NCI-H748 treated with DMSO at 0.1 percent for 48 hours (cell line): ENCODE measurements at places on chromosomes 5 and 9.

- DNase-seq, result peak; percentile 83
Measured at GRCh38 chr9:6549106-6549800, 96.3 kb downstream of the GLDC start.

- no peak for DNase-seq
Measured at GRCh38 chr5:6675784-6676491, 37.3 kb upstream of the TENT4A start.

DNA sequence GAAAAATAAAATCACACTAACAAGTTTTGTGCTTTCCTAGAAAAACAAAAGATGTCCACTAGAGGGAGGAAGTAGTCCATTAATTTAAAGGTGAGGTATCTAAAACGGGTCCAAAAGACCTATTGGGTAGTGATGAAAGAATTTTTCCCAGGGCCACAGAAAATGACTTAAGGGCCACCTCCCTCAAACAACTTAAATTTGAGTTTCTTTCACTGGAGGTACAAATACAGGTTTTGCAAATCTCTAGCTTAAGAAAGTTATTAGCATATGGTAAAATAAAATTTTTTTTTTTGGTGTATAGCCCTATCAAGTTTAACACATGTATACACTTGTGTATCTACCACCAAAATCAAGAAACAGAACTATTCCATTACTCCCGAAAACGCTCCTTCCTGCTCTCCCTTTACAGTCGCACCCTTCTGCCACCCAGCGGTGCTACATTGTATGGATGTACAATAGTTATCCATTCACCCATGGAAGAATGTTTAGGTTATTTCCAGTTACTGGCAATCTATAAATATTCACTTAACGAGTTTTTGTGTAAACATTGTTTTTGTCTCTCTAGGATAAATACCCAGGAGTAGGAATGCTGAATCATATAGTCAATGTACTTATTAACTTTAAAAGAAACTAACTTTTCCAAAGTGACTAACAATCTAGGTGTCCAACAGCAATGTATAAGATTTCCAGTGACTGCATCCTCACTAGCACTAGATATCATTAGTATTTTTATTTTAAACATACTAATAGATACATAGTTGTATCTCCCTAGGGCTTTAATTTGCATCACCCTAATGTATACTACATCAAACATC is 21.9 kb downstream of the DEPDC1B start:
- DNase-seq, result peak; percentile 27

DNA sequence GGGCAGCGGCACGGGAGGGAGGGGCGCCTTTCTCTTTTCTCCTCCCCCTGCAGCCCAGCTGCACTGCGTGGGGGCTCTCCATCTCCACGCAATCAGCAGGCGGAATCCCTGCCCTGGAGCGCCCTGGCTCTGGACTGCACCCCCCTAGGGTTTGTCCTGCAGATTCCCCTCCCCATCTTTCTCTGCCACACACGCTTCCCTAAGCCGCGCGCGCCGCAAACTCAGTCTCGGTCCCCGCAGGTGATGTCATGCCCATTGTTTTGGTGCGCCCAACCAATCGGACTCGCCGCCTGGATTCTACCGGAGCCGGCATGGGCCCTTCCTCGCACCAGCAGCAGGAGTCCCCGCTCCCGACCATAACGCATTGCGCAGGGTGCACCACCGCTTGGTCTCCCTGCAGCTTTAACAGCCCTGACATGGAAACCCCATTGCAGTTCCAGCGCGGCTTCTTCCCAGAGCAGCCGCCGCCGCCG is at the start of gene KCNN2:
KCNN2 (plus strand) TSS at position 347 of the 473 bp plus-strand sequence; CDS start at position 417, 70 bp downstream.
- DNase-seq, result peak; percentile 79

- no peak for DNase-seq
Measured at GRCh38 chr5:97751540-97751939, 568.5 kb upstream of the RIOK2 start.

GRCh38 chr9:16121168-16121567 is 568.3 kb downstream of the CCDC171 start:
- no peak for DNase-seq

- no peak for DNase-seq
Measured at GRCh38 chr9:7150153-7150890, 392.5 kb downstream of the KDM4C start.

- no peak for DNase-seq
Measured at GRCh38 chr9:70478963-70479641, 64.6 kb upstream of the KLF9 start.

GRCh38 chr5:136073714-136074529 is 45.1 kb downstream of the TGFBI start:
- no peak for DNase-seq

GRCh38 chr9:105206496-105206820 is 38.0 kb upstream of the SLC44A1 start:
- peak; percentile 79 for DNase-seq

DNA sequence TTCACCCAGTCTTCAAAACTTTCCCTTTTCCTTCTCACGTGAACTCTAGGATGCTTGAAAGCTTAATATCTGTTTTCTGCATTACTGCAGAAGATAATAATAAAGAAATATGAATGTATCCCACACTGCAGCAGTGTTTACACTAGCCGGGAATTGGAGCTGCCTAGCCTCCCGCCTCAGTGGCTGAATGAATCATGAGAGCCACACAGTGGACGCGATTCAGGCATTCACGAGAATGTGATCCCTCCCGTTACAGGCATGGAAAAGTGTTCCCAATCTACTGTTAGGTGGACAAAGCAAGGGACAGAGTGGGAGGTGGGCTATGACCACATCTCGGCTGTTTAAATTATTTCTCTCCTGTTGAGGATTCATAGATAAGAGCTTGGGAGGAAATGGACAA is 69.4 kb upstream of the CTSL start:
- no peak for DNase-seq

- DNase-seq, result no peak
Measured at GRCh38 chr9:99433095-99433494, 211.0 kb downstream of the SEC61B start.

DNA sequence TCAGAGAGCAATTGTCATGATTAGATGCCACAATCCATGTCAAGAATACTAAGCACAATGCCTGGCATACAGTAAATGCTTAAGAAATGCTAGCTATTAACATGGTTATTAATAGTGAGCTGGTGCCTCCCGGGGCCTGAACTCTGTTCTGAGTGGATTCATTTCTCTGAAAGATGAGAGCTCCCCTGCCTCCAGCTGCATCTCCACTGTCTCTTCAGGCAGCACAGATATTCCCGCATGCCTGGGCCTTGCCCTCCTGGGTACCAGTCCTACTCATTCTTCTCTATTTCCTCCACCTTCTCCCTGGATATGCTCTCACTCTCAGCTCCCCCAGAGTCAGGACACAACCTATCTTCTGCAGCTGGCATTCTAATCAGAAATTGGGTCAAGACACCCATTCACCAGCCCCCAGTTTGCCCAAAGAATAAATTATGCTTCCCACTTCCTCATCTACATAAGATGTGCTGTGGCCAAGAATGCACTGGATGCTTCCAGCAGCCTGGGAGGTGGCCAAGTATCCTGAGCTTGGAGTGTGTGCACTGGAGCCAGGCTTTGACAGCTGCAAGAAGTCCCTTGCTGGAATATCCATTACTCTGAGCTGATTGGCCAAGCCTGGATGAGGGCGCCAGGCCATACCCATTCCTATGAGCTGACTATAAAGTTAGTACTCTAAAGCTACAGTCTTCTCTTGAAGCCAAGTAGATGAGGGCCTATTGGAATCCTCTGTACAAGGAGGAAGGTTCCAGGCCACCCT is 669.0 kb downstream of the ACTL7B start:
- no peak for DNase-seq

GRCh38 chr9:82987370-82988189 is 75.4 kb downstream of the RASEF start:
- no peak for DNase-seq
